Stimulated activated CD8-positive, alpha-beta memory T cell treated with anti-CD3 and anti-CD28 coated beads, Interleukin-12 subunit alpha, Interleukin-12 subunit beta, amount 100 ng/mL, for 1 hour (primary cell): ENCODE measurements at places on chromosomes 1 and 21.

GRCh38 chr1:205782627-205783432 lies 7.5 kb upstream of the RAB29 start:
- no peak for DNase-seq

DNA sequence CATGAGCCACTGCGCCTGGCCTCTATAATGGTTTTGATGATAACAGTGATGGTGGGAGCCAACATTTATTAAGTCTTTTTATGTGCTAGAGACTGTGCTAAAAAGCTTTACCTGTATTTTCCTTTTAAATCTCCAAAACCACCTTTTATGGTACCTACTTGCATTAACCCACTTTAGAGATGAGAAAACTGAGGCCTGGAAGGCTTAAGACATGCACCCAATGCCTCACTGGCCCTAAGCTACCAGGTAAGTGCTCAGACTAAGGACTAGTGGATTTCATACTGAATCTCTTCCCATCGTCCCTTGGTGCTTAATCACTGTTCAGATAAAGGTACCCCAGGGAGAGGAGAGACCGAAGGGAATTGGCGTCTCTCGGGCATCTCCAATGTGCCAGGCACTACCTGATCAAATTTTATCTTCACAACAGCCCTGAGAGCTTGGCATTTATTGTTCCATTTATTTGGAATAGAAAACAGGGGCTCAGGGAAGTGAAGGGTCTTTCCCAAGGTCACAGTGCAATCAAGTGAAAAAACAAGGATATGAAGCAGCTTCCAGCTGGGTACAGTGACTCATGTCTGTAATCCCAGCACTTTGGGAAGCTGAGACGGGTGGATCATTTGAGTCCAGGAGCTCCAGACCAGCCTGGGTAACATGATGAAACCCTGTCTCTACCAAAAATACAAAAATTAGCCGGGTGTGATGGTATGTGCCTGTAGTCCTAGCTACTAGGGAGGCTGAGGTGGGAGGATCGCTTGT lies 84.2 kb downstream of the LACTBL1 start:
- no peak for DNase-seq

DNA sequence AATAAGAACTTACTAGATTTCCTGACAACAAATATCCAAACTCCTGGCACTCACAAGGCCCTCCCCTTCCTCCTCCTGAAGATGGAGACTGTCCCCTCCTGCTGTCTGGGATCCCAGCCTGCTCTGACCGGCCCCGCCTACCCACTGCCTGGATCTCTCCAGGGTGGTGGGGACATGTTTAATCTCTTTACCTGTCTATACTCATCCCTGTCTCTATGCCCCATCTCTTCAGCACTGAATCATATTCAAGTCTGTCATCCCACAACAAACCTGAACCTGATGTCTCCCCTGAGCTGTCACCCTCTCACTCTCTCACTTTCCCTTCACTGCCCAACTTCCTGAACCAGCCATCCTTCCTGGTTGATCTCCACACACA lies 22.1 kb downstream of the MATN1 start:
- no peak for DNase-seq

GRCh38 chr21:38082936-38083485 lies 166.8 kb upstream of the KCNJ6 start:
- no peak for DNase-seq

DNA sequence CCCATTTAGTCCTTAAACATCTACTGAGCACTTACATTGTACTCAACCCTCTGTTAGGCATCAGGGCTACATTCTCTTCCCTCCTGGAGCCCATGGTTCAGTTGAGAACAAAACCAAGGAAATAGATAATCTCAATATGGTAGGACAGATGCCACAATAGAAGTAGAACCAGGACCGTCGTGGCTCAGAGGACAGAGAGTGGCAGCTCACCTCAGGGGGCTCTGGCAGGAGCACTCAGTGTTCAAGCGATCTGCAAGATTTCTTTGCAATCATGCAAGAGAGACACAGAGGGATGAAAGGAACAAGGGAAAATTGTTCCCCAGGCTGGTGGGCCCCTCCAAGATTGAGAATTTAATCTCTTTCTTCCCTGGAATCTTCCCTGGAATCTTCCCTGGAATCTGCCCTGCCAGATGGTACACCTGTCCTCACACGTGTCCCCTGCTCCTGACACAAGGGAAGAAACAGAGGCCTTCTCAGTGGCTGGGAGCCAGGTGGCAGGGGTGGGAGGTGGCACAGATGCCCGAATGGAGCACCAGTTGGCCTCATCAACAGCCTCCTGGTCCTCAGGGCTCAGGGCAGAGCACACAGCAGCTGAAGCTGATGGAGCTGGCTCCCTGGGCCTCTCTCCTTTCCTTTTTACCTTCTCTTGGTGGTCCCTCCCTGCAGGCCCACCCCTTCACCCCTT lies 135.4 kb downstream of the PLXNA2 start:
- DNase-seq: no peak

DNA sequence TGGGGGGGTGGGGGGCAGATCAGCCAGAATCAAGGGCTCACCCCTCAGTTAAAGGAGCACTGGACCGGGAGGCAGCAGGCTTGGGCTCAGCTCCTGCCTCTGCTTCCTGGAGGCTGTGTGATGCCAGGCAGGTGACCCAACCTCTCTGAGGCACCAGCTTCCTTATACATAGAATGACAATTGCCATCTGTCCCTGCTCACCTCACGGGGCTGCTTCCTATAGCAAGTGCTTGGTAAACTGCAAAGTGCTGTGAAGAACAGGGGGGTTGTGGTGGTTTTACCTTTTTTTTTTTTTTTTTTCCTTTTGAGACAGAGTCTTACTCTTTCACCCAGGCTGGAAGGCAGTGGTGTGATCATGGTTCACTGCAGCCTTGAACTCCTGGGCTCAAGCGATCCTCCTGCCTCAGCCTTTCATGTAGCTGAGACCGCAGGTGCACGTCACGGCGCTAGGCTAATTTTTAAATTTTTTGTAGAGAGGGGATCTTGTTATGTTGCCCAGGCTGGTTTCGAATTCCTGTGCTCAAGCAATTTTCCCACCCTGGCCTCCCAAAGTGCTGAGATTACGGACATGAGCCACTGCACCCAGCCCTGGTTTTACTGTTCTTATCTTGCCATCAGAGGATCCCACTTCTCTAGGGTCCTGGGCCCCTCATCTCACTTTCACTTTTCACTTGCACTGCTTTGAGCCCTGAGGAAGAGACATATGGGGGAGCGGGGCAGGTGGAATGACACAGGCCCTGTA lies 11.6 kb downstream of the KCNQ4 start:
- DNase-seq: no peak

DNA sequence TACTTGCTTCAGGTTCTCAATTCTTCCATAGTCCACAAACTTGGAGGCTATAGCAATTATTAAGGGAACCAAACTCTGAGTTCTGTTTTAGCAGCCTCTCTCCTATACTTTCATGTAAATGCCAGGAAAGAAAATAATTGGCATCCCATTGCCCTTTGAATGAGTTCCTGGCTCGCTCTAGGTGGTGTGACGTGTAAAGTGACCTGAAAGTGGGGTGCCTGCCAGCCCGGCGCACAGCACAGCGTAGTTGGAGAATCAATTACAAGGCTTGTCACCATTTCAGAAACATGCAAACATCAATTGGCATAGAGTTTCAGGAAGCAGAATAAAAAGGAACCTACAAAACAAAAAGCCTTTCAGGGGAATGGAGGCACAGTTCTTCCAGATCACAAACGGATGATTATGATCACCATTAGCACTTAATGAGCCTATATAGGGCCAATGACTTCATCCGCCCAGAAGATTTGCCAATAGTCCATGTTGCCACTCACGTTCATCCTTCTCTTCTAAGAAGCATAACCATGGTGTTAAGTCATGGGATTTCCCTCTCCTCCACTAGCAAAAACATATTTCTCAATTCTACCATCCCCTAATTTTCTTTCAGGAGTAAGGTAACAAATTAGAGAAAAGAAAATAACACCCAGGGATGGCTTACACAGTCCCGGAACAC lies 354.6 kb upstream of the ADGRL2 start:
- DNase-seq: no peak

- DNase-seq: no peak
Observed at GRCh38 chr21:45012662-45013259, 61.6 kb upstream of the ADARB1 start.

GRCh38 chr1:162674034-162674608 lies 41.9 kb downstream of the DDR2 start:
- no peak for DNase-seq

DNA sequence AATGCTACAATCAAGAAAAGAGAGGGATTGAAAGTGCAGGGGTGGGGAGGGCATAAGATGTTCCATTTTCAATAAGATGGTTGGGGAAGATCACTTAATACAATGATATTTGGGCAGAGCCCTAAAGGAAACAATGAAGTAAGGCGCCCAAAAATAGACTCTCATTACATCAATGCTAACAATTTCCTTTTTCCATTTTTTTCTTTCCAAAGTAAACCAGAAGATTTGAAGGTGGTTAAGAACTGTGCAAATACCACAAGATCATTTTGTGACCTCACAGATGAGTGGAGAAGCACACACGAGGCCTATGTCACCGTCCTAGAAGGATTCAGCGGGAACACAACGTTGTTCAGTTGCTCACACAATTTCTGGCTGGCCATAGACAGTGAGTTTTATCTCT lies 16.8 kb downstream of the IFNAR2 start:
- no peak for DNase-seq

- peak; percentile 20 for DNase-seq
Observed at GRCh38 chr1:64923294-64923718, 43.0 kb downstream of the JAK1 start.

DNA sequence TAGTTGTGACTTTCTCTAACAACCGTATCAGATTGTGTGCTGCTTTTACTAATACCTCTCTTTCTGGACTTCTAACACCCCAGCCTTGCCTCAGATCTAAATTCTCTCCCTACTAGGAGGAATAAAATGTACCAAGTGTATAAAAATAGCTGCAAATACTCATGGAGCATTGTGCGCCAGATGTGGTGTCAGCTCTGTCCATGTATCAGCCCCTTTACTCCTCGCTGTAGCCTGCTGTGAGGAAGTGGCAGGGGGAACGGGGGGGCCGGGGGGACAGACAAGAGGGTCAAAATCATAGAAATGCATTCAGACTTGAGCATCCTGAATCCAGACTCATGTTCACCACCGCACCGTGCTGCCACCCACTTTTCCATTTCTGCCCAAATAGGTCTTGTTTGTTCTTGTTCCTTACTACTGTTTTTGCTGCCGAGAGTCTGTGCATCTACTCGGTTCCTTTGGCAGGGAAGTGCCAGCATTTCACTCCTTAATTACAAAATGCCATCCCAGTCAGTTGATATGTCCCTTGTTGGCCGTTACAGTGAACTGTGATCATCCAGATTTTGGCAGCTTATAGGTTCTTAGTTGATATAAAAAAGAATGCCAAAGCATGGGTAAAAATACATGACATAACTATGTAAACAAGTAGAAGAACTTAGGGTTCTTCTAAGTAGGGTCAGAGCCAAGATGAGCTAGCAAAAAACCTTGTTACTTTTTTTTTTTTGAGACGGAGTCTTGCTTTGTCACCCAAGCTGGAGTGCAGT lies 76.4 kb downstream of the UBE4B start:
- DNase-seq: no peak

DNA sequence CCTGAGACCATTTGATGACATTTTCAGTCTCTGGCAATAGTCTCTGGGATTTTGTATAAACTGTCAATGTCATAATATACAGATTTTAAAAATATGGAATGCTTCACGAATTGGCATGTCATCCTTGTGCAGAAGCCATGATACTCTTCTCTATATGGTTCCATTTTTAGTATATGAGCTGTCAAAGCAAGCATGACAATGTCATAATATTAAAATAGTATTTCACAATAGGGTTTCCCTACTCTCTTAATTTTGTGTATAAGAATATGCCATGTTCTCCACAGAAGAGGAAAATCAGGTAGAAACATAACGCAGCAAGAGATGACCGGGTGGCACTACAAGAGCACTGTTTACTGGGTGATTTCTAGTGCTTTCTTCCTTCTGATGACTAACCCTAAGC lies 8.3 kb upstream of the DIPK1A start:
- DNase-seq: no peak

GRCh38 chr1:88736633-88737248 lies 52.7 kb downstream of the PKN2 start:
- no peak for DNase-seq

- DNase-seq: no peak
Observed at GRCh38 chr1:167602840-167603239, 27.2 kb upstream of the RCSD1 start.

DNA sequence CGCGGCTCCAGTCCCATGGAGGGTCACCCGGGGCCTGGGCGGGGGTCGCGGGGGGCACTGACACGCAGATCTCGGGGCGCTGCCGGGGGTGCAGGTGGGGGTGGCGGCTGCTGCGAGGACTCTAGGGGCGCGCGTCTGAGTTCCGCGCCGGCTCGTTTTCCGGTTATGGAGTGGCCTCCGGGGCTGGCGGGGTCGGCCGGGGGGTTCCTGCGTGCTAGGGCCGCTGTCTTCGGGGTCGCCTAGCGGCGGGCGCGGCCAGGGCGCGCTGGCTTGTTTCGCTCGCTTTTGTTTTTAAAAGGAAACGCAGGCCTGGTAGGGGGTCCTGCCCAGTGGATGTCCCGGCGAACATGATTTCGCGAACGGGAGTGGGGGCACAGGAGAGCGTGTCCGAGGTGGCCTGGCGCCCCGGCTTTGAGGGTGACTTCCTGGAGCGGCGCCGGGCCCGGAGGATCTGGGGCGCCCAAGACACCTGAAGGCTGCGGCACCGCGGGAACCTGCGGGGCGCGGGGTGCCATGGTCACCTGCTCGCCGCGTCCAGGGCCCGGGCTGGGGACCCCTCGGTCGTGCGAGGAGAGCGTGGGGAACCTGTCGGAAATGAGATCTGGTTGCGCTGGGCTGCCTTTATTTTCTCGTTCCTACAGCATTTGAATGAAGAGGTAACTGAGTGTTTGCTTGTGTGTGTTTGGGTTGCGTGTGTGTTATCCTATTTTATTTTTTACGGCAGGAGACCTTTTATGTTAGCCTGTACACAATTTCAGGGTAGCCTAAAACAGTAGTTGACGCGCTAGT lies 618 bp downstream of the ETS2 start:
- DNase-seq: no peak

- DNase-seq: no peak
Observed at GRCh38 chr1:26401891-26402290, 8.7 kb upstream of the LIN28A start.

- DNase-seq: no peak
Observed at GRCh38 chr1:209527372-209527771, 56.1 kb upstream of the CAMK1G start.

DNA sequence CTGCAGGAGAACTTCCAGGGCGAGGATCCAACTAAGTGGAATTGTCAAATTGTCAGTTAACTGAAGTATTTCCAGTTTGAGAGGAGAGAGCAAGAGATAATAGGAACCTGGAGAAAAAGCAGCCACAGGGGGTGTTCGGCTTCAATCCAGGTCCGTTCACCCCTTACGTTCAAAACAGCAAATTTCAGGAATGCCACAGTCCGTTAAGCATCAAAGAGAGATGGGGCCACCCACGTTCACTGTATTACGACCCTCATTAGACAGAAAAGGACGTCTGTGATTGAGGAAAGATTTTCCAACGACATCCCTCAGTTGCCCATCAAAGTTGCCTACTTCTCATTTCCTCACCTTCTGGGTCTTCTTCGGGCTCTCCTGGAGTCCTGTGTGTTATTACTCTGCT lies 422.5 kb upstream of the VAMP3 start:
- DNase-seq: no peak
